ENCODE measurements at places on chromosomes 3 and 15.

DNA sequence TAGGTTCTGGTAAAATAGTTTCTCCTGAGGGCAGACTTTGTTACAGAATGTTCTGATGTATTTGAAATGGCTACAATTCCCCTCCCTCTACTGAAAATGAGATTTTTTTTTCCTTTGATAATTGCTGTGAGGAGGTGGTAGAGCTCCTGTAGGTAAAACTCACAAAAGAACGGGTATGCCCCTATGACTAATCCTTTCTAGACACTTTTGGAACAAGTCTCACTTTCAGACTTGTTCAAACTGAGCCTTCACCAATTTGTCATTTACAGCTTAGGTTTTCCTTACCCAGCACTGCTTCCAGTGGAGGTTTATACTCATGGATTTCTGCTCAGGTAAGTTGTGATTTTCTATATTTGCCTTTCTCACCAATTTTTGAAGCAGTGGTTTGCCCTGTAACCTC lies 115.6 kb downstream of the NLGN1 start:
- peak; percentile 10 for DNase-seq

DNA sequence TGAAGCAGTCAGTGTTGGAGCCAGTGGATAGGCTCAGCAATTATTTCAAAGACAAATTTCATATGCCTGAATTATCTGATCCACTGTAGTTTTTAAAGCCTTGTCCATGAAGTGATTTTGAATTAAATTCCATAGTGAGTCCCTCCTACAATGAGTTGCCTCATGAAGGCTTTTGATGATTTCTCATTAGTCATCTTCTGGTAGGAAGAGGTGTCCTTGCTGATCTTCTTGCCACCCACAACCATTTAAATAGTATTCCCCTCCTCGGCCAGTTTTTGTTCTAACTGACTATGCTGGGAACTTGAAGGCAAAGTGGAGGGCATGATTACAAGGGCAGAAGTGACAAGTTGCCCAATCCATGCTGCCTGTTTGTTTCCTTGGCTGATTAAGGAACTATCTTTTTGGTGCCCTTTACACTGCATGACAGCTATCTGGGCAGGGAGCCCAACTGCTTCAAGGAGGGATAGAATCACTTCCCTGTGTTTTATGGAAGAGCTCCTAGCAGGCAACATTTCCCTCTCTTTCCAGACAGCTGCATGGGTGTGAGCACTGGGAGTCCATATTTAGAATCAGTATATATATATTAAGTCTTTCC lies 617.5 kb downstream of the ZPLD1 start:
- DNase-seq: no peak

GRCh38 chr15:70308011-70308734 lies 210.5 kb upstream of the TLE3 start:
- peak; percentile 67 for DNase-seq

- no peak for DNase-seq
Measured at GRCh38 chr3:31760654-31761053, 220.4 kb downstream of the OSBPL10 start.

DNA sequence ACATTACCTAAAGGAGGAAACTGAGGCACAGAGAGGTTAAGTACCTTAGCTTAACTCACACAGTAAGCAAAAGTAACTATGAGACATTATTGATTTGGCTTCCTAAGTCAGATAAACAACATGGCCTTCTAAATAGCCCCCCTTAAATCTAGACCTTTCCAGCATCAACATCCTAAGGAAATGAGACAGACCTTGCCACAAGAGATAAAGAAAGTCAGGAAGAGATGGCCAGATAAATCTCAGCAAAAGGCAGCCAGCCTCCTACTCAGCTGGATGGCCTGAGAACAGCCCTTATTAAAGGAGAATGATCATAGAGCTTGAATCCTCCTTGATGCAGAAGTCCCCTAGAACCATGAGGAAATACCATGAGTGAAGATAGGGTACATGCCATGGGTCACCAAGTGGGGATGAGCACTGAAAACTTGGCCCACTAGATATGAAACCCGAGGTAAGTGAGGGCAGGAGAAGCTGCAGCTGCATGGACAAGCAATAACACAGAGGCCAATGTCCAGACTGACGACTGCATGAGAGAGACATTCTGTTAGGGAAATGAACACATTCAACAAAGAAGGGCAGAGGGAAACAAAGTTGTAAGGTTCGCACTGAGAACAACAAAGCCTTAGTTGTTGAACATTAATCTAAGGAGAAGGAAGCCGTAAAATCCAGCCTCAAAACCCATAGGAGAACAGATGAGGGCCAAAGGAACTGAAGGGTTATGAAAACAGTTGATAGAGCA lies 69.6 kb downstream of the ZIC4 start:
- DNase-seq: no peak

DNA sequence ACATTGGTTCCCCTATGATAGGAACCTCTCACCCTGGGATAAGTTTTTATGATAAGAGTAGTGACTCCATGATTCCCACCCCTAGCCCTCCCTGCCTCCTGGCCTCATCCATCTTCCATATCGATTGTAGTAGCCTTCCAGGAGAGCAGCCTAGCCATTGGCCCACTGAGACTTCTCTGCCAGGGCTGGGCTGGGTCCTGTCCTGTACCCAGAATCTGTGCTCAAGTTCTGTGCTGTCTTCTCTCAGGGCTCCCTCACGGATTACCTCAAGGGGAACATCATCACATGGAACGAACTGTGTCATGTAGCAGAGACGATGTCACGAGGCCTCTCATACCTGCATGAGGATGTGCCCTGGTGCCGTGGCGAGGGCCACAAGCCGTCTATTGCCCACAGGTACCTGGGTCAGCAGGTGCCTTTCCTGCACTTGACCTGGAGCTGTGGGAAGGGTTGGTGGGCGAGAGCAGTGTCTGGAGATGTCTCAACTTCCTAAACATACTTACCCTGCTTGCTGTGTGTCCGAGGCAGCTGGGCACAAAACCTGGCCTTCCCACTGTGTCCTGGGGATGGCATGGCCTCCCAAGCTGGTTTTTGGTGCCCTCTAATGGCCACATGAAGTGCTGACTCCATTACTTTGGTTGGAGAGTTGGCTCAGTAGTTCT lies 16.6 kb upstream of the EXOG start:
- DNase-seq: peak; percentile 79

- DNase-seq: no peak
Measured at GRCh38 chr15:56931639-56932508, 13.4 kb downstream of the TCF12 start.
